Left lung (tissue), 14 donors: ENCODE measurements at places on chromosomes 2 and 18. TPM values are rescaled to one million over a fixed set of nuclear protein-coding genes. Genes with fewer than 3 reads are reported as not detected.

GRCh38 chr2:197245829-197246804 is 64.5 kb downstream of the ANKRD44 start:
- no peak for DNase-seq

- DNase-seq: no peak
Observed at GRCh38 chr2:95059656-95060370, 34.3 kb downstream of the MAL start.

GRCh38 chr18:79068341-79068936 is 755 bp upstream of the ATP9B start:
- no peak for DNase-seq

- DNase-seq: no peak
Observed at GRCh38 chr2:84223191-84223590, 235.9 kb downstream of the SUCLG1 start.

- no peak for DNase-seq
Observed at GRCh38 chr2:60764736-60765534, 8.9 kb downstream of the PAPOLG start.

GRCh38 chr2:239360421-239361310 is 40.2 kb downstream of the HDAC4 start:
- no peak for DNase-seq

DNA sequence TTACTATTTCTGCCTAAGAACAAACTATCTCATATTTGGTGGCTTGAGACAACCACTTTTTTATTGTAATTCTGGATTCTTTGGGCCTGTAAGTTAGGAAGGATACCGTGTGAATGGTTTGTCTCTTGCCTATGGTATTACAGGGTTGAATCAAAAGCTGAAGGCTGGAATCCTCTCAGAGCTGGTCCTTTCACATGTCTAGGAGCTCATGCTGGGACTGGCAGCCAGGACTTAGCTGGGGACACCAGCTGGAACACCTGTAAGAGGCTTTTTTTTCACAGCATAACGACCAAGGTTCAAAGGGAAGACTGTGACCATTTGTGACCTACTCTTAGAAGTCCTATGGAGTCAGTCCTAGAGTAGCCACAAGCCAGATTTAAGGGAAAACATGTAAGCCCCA is 226.3 kb downstream of the ZNF804A start:
- no peak for DNase-seq

Gene TDRD15
- not detected for polyA plus RNA-seq

Gene SEPTIN2
- 583 TPM for polyA plus RNA-seq
